ENCODE measurements at places on chromosomes 13 and 19. TPM values are rescaled to one million over a fixed set of nuclear protein-coding genes. Genes with fewer than 3 reads are reported as not detected.
A peak's percentile ranks its signal among the peaks of the same experiment; 100 is the strongest.

GRCh38 chr13:97460004-97460775, 26.2 kb downstream of the RAP2A start:
- H3K4me1 ChIP-seq = peaks cover 8% of the 10 kb centered on the region
- no peak overlapping the region for H3K4me3 ChIP-seq
- peaks cover 67% of the 10 kb centered on the region for H3K36me3 ChIP-seq
- H3K27me3 ChIP-seq = no peaks in the 10 kb centered on the region
- DNase-seq = no peak

The ERCC2 gene
- total RNA-seq = 76.7 TPM

- H3K27ac ChIP-seq = no peak overlapping the region
- no peak for DNase-seq
- no peaks in the 10 kb centered on the region for H3K4me1 ChIP-seq
- H3K36me3 ChIP-seq = no peaks in the 10 kb centered on the region
- no peaks in the 10 kb centered on the region for H3K27me3 ChIP-seq
- no peak overlapping the region for H3K4me3 ChIP-seq
Measured at GRCh38 chr13:48526286-48526685, 6.6 kb downstream of the RCBTB2 start.

The ZNF175 gene
- 13.9 TPM for total RNA-seq

DNA sequence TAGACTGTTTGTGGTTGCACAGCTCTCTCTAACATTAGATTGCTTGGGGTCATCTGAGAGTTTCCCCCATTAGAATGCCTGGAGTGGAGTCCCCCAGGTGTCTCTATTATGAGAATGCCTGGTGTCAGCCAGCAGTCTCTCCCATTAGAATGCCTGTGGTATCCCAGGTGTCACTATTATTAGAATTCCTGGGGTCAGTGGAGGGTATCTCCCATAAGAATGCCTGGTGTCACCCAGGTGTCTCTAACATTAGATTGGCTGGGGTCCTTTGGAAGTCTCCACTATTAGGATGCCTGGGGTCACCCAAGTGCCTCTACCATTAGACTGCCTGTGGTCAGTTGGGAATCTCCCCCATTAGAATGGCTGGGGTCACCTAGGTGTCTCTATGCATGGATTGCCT, 1495.1 kb downstream of the UQCRFS1 start:
- DNase-seq = no peak
- no peak overlapping the region for H3K27ac ChIP-seq
- H3K4me3 ChIP-seq = no peak overlapping the region
- no peaks in the 10 kb centered on the region for H3K27me3 ChIP-seq
- no peaks in the 10 kb centered on the region for H3K36me3 ChIP-seq
- no peaks in the 10 kb centered on the region for H3K4me1 ChIP-seq

The MISP gene
- 0.28 TPM for total RNA-seq

- no peak within 1 kb of the TSS for H3K27ac ChIP-seq
- no peaks in the 10 kb centered on the region for H3K36me3 ChIP-seq
- H3K4me3 ChIP-seq = no peak within 1 kb of the TSS
- DNase-seq = peak; percentile 83
Measured at GRCh38 chr19:10286803-10287737, at the start of gene ICAM4. TSS of gene ICAM4 (plus strand) at chr19:10286955. CDS start at chr19:10287013, 58 bp downstream.

- no peak for DNase-seq
- no peak overlapping the region for H3K27ac ChIP-seq
- H3K4me1 ChIP-seq = no peaks in the 10 kb centered on the region
- no peak overlapping the region for H3K4me3 ChIP-seq
- no peaks in the 10 kb centered on the region for H3K27me3 ChIP-seq
Measured at GRCh38 chr13:55255236-55255635, 1885.5 kb upstream of the PRR20A start.

- no peak overlapping the region for H3K27ac ChIP-seq
- H3K4me3 ChIP-seq = no peak overlapping the region
- no peaks in the 10 kb centered on the region for H3K27me3 ChIP-seq
- H3K4me1 ChIP-seq = peaks cover 18% of the 10 kb centered on the region
- DNase-seq = peak; percentile 91
- H3K36me3 ChIP-seq = no peaks in the 10 kb centered on the region
Measured at GRCh38 chr13:28324181-28324789, 170.6 kb downstream of the FLT1 start.

The TIMM50 gene
- total RNA-seq = 66.1 TPM

- H3K36me3 ChIP-seq = no peaks in the 10 kb centered on the region
- DNase-seq = no peak
- H3K27ac ChIP-seq = no peak overlapping the region
- no peak overlapping the region for H3K4me3 ChIP-seq
Measured at GRCh38 chr13:65881561-65882155, 1348.5 kb downstream of the PCDH9 start.

GRCh38 chr13:46184277-46184699, 2.3 kb upstream of the LCP1 start:
- no peaks in the 10 kb centered on the region for H3K36me3 ChIP-seq
- no peak overlapping the region for H3K27ac ChIP-seq
- no peak overlapping the region for H3K4me3 ChIP-seq
- H3K4me1 ChIP-seq = peaks cover 4% of the 10 kb centered on the region
- DNase-seq = peak; percentile 84

GRCh38 chr13:42394711-42395085, 122.7 kb downstream of the AKAP11 start:
- no peak overlapping the region for H3K4me3 ChIP-seq
- no peaks in the 10 kb centered on the region for H3K27me3 ChIP-seq
- DNase-seq = no peak
- H3K27ac ChIP-seq = no peak overlapping the region

DNA sequence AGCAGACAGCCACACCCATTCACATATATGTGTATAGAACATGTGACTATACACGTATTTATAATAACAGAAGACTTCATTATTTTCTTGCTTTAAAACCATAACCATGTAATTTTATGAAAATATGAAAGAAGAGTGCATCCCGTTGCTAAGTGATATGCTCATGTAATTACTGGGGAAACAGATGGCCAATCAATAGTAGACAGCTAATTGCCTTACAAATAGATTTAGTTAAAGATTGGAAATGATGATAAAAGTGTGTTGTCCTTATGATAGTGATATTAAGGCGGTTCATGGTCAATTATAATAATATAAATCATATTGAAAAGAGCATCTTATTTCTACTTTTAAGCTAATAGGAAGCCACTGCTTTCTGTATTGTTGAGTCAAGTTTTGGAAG, 95.9 kb downstream of the RFC3 start:
- no peaks in the 10 kb centered on the region for H3K36me3 ChIP-seq
- DNase-seq = no peak
- H3K4me1 ChIP-seq = no peaks in the 10 kb centered on the region
- no peaks in the 10 kb centered on the region for H3K27me3 ChIP-seq

- H3K4me1 ChIP-seq = no peaks in the 10 kb centered on the region
- no peak overlapping the region for H3K4me3 ChIP-seq
- DNase-seq = no peak
Measured at GRCh38 chr19:37251308-37252229, 33.6 kb downstream of the ZNF383 start.

DNA sequence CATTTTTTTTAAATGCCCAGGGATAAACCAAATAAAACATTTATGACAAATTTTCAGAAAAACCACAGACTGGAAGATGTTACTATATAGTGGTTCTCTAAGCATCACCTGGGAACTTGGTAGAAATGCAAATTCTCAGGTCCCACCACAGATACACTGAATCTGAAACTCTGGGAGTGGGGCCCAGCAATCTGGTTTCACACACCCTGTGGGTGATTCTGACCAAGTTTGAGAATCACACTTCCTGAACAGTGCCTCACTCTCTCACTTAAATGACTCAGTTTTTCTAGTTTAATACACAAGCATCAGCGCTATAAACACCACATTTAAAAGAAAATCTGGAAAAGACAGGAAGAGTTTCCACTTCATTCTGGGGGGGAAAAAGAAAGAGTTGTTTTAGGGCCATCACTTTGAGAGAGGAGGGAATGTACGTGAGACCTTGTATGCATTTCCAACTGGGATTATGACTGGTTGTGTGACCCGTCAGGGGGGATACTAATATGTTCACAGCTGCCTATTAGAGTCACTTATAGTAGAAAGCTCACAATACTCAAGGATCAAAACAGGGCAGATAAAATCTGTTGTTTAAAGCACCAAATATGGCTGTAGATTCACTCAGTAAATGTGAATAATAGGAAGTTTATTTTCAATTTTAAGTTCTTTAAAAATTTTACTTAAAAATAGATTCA, 567.7 kb downstream of the GPC6 start:
- no peak for DNase-seq
- no peak overlapping the region for H3K27ac ChIP-seq
- no peaks in the 10 kb centered on the region for H3K36me3 ChIP-seq
- H3K4me1 ChIP-seq = no peaks in the 10 kb centered on the region
- H3K27me3 ChIP-seq = no peaks in the 10 kb centered on the region
- H3K4me3 ChIP-seq = no peak overlapping the region

The GPR183 gene
- total RNA-seq = not detected

DNA sequence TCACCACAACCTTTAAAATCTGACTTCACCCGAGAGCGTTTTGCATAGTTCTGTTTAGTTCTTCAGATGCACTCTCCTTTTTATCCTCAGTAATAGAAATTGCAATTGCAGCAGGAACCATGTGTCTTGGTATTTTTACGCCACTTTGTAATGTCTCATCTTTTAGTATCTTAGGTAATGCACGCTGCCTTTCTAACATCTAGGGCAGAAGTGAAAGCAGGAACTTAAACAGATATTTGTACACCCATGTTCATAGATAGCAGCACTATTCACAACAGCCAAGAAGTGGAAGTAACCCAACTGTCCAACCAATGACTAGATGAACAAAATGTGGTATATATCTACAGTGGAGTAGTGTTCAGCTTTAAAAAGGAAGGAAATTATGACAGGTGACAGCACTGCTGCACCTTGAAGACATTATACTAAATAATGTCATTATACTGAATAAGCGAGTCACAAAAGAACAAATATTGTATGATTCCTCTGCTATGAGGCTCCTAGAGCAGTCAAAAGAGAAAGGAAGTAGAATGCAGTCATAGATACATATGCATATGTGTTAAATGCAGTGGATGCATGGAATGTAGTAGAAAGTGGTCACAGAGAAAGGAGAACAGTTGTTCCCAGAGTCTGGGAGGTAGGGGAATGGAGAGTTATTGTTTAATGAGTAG, 105.9 kb upstream of the GJB6 start:
- H3K27me3 ChIP-seq = no peaks in the 10 kb centered on the region
- H3K4me3 ChIP-seq = no peak overlapping the region
- no peak for DNase-seq
- no peak overlapping the region for H3K27ac ChIP-seq
- H3K4me1 ChIP-seq = no peaks in the 10 kb centered on the region
- H3K36me3 ChIP-seq = no peaks in the 10 kb centered on the region

DNA sequence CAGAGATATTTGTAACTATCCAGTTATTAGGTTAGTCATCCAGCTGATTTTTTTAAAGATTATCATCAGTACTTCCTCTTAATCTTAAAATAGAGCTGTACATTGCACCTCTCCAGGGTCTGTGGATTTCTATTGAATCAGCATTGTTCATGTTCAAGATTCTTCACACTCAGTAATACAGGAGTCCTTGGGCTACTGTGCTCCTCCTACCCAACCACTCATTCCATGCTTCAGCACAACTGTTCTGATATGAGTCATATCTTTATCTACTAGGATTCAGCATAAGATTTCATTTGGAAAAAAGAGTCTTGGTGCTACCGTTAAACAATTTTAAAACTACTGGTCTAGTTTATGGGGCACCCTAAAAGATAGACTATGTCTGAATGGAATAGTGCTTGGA, 357.8 kb downstream of the DCT start:
- peaks cover 3% of the 10 kb centered on the region for H3K4me1 ChIP-seq
- no peak for DNase-seq
- no peaks in the 10 kb centered on the region for H3K36me3 ChIP-seq
- H3K27me3 ChIP-seq = no peaks in the 10 kb centered on the region
- no peak overlapping the region for H3K4me3 ChIP-seq
- no peak overlapping the region for H3K27ac ChIP-seq

- H3K36me3 ChIP-seq = no peaks in the 10 kb centered on the region
- H3K27ac ChIP-seq = no peak overlapping the region
- H3K27me3 ChIP-seq = no peaks in the 10 kb centered on the region
- H3K4me1 ChIP-seq = peaks cover 7% of the 10 kb centered on the region
- no peak for DNase-seq
Measured at GRCh38 chr13:109719962-109720646, 66.3 kb downstream of the IRS2 start.

- no peaks in the 10 kb centered on the region for H3K36me3 ChIP-seq
- no peak overlapping the region for H3K27ac ChIP-seq
- H3K4me1 ChIP-seq = no peaks in the 10 kb centered on the region
- DNase-seq = no peak
- H3K4me3 ChIP-seq = no peak overlapping the region
Measured at GRCh38 chr13:93477238-93477637, 250.6 kb downstream of the GPC6 start.

The LILRB4 gene
- total RNA-seq = not detected

- DNase-seq = no peak
- no peaks in the 10 kb centered on the region for H3K36me3 ChIP-seq
- H3K4me1 ChIP-seq = peaks cover 6% of the 10 kb centered on the region
- no peak overlapping the region for H3K4me3 ChIP-seq
- H3K27ac ChIP-seq = no peak overlapping the region
Measured at GRCh38 chr13:76825430-76825829, 60.8 kb downstream of the KCTD12 start.

DNA sequence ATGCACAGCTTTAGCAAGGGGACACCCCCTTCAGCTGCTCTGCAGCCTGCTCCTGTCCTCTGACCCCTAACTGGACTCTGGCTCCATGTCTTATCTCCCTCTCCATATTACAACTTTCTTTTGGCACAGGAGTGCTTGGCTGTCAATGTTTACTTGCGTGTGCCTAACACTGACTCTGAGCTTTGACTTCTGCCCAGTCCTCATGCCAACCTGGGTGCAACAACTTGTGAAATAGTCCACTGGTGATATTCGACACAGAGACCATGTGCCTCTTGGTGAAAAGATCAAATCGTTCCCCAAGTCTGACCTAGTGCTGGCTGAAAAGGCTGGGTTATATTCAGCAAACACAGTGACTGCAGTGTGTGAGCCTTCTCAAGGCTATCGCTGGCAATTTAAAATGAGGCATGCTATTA, 34.1 kb upstream of the KLF12 start:
- no peaks in the 10 kb centered on the region for H3K27me3 ChIP-seq
- H3K27ac ChIP-seq = no peak overlapping the region
- no peaks in the 10 kb centered on the region for H3K4me1 ChIP-seq
- DNase-seq = no peak

- H3K4me3 ChIP-seq = no peak overlapping the region
- peak; percentile 26 for DNase-seq
- no peaks in the 10 kb centered on the region for H3K36me3 ChIP-seq
- H3K27me3 ChIP-seq = no peaks in the 10 kb centered on the region
- no peaks in the 10 kb centered on the region for H3K4me1 ChIP-seq
Measured at GRCh38 chr13:113144255-113144629, 14.2 kb upstream of the PROZ start.

The DENND1C gene
- 14.9 TPM for total RNA-seq

GRCh38 chr19:3536429-3537100, 2.4 kb upstream of the TEKTIP1 start:
- H3K27ac ChIP-seq = peak overlapping the region; percentile 32
- H3K27me3 ChIP-seq = no peaks in the 10 kb centered on the region
- no peak overlapping the region for H3K4me3 ChIP-seq
- H3K4me1 ChIP-seq = no peaks in the 10 kb centered on the region

The QPCTL gene
- 9.2 TPM for total RNA-seq

- no peaks in the 10 kb centered on the region for H3K4me1 ChIP-seq
- H3K27ac ChIP-seq = no peak overlapping the region
- no peaks in the 10 kb centered on the region for H3K27me3 ChIP-seq
- no peaks in the 10 kb centered on the region for H3K36me3 ChIP-seq
- no peak overlapping the region for H3K4me3 ChIP-seq
Measured at GRCh38 chr13:20658451-20659040, 45.0 kb upstream of the IL17D start.

GRCh38 chr19:57110592-57111328, 9.0 kb upstream of the USP29 start:
- no peak overlapping the region for H3K4me3 ChIP-seq
- H3K4me1 ChIP-seq = no peaks in the 10 kb centered on the region
- H3K27ac ChIP-seq = no peak overlapping the region

The ERF gene
- total RNA-seq = 138 TPM

The PEAK3 gene
- total RNA-seq = not detected

The RAVER1 gene
- total RNA-seq = 64.7 TPM
